Hypothalamus (tissue), 51 donors: ENCODE measurements at places on chromosomes 12 and 14.

- DNase-seq = no peak
Observed at GRCh38 chr12:119151445-119152026, 27.2 kb upstream of the HSPB8 start.

- no peak for DNase-seq
Observed at GRCh38 chr14:97306133-97306759, 509.1 kb downstream of the VRK1 start.

GRCh38 chr14:70640938-70641547 lies 673 bp upstream of the TTC9 start:
- peak; percentile 32 for DNase-seq

DNA sequence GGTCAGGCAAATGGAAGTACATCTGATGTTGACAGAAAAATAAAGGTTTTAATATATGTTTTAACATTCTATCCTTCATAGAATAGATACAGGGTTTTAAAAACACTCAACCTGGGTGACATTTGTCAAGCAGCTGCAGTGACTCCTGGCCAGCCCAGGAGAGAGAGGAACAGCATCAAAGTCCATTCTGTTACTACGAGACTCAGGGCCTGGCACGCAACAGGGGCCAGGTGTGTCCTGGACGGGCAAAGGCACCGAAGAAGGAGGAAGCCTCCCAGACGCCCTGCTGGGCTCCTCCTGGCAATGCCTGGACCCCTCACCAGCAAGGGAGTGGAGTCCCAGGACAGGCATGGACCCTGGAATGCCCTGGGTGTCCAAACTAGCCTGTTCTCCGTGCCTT lies 22.1 kb downstream of the LRCOL1 start:
- no peak for DNase-seq

DNA sequence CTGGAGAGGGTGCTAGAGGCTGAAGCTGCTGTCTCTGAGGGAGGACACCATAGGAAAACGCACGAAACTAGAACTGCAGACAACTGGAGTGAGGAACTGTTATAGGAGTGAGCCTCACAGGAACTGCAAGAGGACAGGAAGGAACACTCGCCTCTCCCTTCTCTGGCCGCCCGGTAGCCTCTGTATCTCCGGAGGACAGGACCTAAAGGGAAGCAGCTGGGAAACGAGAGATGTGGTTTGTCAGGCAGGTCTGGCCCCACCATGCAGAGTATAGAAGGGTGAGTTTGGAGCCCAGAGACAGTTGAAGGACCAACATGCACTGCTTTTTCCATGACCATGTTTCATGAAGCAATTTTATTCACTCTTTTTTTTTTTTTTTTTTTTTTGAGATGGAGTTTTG lies 127.3 kb downstream of the EFCAB11 start:
- DNase-seq = no peak

DNA sequence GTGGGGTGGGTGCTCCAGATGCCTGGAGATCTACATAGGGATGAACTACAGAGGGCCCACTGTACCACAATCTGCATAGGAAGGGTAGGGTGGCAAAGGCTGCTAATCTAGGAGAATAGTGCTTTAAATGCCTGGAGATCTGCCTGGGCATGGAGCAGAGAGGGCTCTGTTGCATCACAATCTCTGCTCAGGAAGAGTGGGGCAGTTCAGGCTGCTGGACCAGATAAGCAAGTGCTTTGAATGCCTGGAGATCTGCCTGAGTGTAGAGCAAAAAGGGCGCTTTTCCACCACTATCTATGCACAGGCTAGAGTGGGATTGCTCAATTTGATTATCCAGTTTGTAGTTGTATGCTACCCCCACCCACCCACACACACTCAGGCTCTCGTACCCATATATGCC lies 886.3 kb upstream of the SEL1L start:
- no peak for DNase-seq

DNA sequence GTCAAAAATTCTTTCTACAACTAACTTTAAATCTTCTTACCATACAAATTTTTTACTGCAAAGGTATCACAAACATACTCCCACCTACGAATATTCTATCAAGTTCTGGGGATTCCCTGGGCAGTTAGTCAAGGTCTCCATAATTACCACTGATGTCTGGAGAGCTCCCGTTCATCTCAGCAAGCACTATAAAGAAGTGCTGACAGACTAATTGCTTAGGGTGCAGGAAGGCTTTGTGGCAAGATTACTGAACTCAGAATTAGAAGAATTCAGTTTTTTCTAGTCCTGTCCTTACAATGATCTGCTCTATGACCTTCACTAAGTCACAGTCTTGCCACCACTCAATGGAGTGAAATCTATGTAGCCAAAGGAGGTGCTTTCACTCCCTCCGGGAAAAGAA lies 61.5 kb downstream of the DUSP16 start:
- no peak for DNase-seq

DNA sequence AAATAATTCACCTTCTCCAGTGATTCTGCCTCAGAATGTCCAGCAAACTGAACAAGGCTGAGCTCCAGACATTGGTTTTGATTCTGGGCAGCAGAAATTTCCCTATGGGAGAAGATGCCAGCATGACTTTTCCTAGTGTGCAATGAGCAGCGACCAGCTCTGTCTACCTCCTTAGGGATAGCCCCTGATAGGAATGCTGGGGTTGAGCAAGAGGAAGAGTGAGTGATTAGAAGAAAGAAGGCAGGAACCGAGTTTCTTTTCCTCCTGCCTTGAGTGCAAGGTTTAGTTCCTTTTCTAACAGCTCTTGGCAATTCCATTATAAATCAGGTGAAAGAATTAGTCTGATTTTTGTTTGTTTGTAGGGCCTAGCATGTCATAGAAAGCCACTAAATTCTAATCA lies 379.0 kb downstream of the DAD1 start:
- DNase-seq = no peak

DNA sequence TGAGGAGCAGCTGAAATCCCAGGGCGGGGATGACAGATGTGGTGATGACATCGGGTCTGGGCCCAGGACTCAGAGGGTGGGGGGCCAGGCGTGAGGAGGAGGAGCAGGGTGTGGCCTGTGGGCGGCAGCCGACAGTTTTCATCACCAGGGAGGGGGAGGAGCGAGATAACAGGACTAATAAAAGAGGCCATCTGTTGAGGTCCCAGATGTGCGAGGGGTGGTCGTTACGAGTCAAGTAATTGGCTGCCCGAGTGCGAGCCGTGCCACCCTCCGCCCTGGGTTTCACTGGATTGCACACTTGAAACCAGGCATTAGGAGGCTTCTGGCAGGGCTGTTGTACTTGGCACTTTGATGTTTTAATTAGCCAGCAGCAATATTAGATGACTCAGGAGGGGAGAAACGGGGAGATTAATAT lies 67.2 kb downstream of the NOS1 start:
- DNase-seq = no peak

DNA sequence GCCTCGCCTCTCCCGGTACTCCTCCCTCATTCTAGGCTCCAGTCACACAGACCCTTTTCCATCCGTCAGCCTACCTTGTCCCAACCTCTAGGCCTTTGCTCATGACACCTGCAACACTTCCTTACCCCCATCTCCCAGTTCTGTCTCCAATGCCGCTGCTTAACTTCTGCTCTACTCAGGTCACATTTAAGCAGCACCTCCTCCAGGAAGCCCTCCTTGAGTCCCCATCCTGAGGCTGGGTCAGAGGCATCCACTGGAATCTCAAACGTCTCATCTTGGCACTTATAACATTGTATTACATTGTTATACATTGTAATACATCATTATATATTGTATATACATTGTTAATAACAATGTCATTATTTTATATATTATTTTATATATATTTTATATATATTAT lies 32.8 kb downstream of the RASAL1 start:
- DNase-seq = no peak

DNA sequence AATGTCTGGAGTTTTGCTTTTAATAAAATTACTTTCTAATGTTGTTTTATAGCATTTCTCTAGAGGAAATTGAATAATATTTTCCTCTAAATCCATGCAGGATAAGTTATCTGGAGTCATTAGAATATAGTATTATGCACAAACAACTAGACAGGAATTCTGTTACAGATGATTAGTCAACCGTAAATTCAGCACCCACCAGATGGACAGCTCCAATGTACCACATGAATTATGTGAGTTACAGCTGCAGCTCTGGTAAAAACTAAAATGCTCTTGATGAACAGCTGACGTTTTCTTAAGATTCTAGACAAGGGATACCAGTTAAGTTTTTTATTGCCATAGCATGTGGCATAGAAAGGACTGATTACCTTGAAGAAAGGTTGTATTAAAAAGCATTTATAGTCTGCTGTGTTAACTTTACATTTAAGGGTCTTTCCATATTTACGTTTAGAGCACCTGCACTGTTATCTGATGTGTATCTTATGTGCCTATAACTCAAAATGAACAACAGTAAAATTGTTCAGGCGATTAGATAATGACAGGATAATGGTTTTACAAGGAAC lies 321.4 kb upstream of the LRFN5 start:
- no peak for DNase-seq

DNA sequence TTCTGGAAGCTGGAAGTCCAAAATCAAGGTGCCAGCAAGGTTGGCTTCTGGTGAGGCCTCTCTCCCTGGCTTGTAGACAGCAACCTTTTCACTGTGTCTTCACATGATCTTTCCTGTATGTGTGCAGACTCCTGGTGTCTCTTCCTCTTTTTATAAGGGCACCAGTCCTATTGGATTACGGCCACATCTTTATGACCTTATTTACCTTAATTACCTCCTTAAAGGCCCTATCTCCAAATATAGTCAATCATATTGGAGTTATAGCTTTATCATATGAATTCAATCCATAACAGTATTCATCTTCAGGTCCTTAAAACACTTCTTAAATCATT lies 21.2 kb upstream of the GARIN2 start:
- no peak for DNase-seq

DNA sequence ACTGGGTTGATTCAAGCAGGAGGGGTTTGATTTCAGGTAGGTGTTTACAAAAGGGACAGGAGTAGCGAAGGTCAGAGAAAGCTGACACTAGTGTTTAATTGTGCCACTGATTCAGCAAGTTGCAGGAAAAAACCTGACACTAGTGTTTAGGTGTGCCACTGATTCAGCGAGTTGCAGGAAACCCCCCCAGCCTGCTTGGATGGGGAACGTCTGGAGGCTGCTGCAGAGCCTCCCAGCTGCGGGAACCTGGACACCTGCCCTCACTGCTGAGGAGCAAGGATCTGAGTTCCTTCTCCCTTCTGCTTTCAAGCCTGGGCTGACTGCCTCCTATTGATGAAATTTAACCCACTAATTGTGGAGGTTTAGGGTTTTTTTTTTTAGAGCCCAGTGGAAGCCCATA lies 84.2 kb downstream of the AVPR1A start:
- no peak for DNase-seq

DNA sequence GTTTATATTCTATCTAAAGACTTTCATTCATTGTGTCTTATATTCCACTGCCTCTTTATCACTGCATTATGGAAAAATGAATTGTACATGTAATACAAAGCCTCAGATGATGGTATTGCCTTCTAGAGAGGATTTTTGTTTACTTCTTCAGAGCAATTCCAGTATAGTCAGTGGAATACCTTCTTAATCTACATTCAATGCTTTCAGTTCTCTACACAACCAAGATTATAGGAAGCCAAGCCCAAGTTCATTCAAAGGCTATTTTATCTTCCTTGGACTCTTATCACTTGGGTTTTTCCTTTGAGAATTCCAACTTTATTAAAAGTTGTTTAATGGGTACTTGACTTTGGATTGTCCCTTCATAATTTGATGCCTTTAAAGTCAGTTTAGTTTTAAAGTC lies 1971.0 kb upstream of the FLRT2 start:
- no peak for DNase-seq

GRCh38 chr12:89571491-89572195 lies 45.8 kb upstream of the POC1B start:
- DNase-seq = no peak

GRCh38 chr14:99879401-99880295 lies 86.4 kb downstream of the EML1 start:
- DNase-seq = no peak

- no peak for DNase-seq
Observed at GRCh38 chr12:109739747-109740693, 26.4 kb downstream of the FAM222A start.

DNA sequence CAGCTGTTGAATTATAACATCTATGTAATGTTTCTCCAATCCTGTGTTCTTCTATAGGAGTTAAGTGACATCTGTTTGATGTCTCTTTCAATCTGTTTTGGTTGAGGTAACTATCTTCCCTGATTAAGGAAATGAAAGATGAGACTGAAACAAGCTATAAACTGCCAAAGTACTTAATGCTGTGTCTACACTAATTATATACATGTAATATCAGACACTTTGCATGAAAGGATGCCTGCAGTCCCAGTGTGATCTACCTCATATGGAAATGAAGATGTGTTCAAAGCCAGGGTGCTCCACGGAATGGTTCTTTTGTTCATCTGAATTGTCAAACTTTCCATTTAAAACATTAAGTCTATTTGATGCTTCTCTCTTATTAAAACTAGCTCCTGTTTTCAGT lies 958.3 kb downstream of the GALC start:
- no peak for DNase-seq

DNA sequence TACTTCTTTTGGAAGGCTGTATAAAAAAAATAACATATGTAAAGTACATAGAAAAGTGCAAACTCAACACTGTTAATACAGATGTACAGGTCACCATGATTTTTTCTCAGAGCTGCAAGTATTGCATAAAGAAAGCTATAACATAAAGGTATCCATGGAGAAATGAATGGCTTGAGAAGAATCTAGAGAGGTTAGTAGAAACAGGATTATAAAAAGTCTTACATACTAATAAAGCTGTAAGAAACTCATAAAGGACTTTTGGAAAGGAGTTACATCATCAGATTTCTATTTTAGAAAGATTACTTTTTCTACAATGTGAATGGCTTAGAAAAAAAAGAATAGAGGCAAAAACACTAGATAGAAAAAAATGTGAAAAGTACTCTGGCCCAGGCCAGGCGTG lies 46.4 kb downstream of the R3HDM2 start:
- DNase-seq = no peak

DNA sequence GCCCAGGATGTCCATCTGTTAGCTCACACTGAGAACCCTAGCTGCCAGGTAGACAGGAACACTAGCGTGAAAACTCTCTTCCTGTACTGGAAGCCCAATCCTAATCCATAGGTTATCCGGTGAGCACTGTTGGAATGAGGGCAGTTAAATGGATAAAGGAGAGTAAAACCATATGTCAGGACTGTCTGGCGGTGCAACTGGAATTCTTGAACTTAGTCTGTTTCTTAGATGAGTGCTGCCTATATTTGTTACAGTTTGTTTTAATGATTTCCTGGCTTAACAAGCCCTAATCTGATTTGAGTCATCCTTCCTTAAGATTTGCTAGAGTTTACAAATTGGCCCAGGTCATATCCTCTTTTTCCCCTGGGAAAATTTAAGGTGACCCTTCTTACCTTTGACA lies 104.7 kb downstream of the ANO4 start:
- no peak for DNase-seq
